Mammary epithelial cell (primary cell): ENCODE measurements at places on chromosomes 1 and 21. TPM values are rescaled to one million over a fixed set of nuclear protein-coding genes. Genes with fewer than 3 reads are reported as not detected.

Gene PLA2G2C
- total RNA-seq: not detected in 2 replicates

DNA sequence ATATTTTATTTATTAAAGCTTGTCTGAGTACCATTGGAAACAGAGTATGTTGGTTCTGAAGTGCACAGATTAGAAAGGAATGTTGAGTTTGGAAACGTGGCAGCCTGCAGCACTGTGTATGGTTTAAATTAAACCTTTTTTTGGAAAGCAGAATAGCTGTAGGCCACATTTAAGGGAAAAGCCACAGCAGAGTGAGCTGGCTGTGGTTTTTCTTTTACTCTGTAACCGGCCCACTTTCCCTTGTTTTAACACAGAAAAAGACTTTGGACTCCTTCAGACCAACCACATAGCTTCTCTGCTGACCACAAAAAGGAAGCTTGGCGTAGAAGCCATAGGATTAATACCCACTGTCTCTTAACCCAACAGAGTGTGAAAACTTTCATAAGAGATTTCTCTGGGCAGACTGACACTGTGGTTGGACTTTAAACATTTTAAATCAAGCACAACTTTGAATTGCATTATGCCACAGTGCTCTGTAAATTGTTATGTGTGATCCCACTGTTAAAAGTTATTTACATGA is 75.2 kb downstream of the NFIA start:
- peak; percentile 56 for DNase-seq

GRCh38 chr1:150221552-150221951 is 14.4 kb downstream of the ANP32E start:
- no peak for DNase-seq

Gene AIRE
- total RNA-seq: not detected

Gene KCNA3
- total RNA-seq: not detected

DNA sequence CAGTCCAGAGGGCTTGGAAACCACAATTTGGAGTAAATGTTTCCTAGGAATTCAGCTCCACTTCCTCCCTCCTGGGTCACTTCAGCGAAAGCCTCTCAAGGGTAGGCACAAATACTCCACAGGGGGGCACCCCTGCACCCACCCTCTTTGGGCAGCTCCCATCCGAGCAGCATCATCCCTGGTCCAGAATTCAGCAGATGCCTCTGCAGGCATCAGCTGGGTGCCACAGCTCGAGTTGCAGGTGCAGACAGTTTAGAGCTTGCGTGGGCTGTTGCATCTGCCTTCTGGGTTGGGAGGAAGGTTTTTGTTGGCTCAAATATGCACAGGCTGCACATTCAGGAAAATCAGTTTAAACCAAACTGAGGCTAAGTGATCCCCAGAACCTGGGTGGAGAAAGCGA is 25.0 kb downstream of the KANK4 start:
- DNase-seq: no peak

- DNase-seq: no peak
Observed at GRCh38 chr21:41228492-41228891, 60.5 kb downstream of the BACE2 start.

Gene LPAR3
- total RNA-seq: 8.6 and 14.3 TPM in 2 replicates

GRCh38 chr1:228854907-228855306 is 119.6 kb downstream of the RHOU start:
- DNase-seq: no peak

GRCh38 chr1:107594536-107594935 is 370.4 kb downstream of the VAV3 start:
- DNase-seq: peak; percentile 14

Gene C1QB
- not detected for total RNA-seq

DNA sequence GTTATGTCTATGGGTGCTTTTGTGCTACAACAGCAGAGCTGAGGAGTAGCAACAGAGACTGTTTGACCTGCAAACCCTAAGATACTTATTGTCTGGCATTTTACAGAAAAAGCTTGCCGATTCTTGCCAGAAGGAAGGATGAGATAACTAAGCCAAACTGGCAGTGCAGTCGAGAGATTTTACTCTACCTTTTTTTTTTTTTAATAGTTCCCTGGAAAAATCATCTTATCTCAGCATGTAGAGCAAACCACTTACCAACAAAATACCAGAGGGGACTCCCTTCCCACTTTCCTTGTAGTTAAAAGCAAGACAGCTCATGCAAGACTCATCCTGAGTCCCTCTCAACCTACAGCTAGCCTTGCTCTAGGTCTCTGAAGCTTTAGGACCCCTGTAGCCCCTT is 132.9 kb downstream of the SYT2 start:
- DNase-seq: no peak

GRCh38 chr1:109399326-109399957 is 1.7 kb upstream of the SORT1 start:
- DNase-seq: peak; percentile 52

DNA sequence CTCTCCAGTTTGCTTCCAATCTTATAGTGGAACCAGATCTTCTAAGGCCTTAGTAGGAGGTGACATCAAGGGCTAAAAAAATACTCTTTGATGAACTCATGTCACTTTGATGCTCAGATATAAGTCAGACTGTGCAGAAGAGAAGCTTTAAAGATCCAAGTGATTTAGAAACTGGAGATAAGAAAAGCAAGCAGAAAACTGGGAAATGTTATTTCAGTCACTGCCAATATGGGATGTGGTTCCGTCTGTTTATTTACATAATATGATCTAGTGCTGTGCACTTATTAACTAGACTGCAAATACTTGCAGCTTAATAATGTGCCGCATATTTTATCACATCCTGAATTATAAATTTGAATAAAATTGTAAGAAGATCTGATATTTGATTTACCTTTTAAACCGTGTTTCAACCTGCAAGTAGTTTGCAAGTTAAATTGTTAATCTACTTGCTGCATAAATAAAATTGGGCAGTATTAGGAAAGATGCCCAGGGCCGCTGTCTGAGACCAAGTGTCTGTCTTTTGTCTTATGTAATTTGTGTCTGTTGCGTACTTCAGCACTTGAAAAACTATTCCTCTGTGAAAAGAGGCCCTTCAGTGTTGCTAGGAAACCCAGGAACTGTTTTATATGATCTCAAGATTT is 29.6 kb downstream of the CXADR start:
- DNase-seq: no peak

Gene ACOT11
- total RNA-seq: 6.0 and 6.3 TPM in 2 replicates

DNA sequence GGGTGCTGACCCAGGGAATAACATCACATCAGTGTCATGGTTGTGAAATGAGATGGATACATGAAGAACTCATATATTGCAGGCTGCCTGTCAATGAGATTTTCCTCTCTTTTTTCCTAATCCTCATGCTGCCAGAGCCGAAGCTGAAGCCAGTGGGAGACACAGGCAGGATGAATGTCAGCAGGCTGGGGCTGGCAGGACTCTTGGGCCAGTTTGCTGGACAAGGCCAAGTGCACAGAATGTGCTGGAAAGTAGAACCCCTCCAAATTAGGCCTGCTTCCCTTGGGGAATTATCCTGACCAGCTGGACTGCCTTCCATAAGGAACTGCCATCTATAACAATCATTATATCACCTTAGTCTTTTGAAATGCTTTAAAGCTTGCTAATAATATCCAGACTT is 31.4 kb downstream of the SLC44A3 start:
- no peak for DNase-seq

- no peak for DNase-seq
Observed at GRCh38 chr1:242034392-242034791, 35.5 kb upstream of the MAP1LC3C start.

DNA sequence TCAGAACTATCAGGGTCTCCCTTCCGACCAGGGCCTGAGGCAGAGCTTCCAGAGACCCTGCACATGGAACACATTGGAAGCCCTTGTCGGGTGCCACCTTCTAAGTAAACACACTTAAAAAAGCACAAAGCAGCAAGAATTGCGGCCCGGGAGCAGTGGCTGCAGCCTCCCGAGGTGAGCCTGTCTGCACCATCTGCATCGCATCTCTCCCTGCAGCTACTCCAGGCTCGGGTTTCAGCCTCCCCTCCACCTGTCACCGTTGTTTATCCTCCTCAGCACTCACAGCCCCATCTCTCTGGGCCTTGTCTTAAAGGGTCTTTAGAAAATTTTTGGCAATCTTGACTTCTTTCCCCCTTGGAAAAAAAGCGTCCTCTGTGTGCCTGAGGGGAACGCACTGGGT is 95.1 kb upstream of the ARHGEF16 start:
- no peak for DNase-seq

Gene LCE1D
- not detected in 2 replicates for total RNA-seq

DNA sequence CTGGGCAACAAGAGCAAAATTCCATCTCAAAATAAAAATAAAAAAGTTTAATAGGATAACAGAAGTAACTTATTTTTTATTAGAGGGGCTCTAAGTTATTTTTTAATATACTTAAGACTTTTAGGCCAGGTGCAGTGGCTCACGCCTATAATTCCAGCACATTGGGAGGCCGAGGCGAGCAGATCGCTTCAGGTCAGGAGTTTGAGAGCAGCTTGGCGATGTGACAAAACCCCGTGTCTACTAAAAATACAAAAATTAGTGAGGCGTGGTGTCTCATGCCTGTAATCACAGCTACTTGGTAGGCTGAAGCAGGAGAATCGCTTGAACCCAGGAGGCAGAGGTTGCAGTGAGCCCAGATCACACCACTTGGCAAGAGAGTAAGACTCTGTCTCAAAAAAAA is 180.5 kb upstream of the NR5A2 start:
- DNase-seq: no peak
